Hypothalamus (tissue), 51 donors: ENCODE measurements at places on chromosomes 7 and 10.

GRCh38 chr7:21383227-21384220 is 44.4 kb upstream of the SP4 start:
- DNase-seq = no peak

GRCh38 chr7:105892387-105892786 is 16.0 kb upstream of the ATXN7L1 start:
- no peak for DNase-seq

GRCh38 chr10:79054203-79055099 is 14.3 kb upstream of the ZMIZ1 start:
- DNase-seq = no peak

DNA sequence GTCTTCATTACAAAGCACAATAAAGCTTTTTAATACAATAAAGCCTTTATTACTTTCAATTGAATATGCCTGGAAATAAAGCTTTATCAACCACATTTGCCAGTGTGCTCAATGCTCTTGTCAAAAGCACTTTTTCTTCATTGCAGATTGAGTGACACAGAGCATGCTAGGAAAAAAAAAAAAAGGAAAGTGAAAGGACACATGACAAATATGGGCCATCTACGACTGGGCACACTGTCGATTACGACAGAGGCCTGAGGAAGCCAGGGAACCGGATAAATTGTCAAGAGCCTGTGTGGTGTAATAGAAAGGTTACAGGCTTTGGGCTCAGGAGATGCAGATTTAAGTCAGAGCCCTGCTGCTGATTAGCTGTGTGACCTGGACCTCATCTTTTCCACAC is 84.8 kb upstream of the LRGUK start:
- no peak for DNase-seq

- DNase-seq = no peak
These were observed 108.6 kb downstream of the SRI start for GRCh38 chr7:88111140-88111743.

- no peak for DNase-seq
These were observed 219.7 kb downstream of the EBF3 start for GRCh38 chr10:129744134-129745111.

- no peak for DNase-seq
These were observed 84.2 kb downstream of the SEMA3A start for GRCh38 chr7:84110400-84110799.

DNA sequence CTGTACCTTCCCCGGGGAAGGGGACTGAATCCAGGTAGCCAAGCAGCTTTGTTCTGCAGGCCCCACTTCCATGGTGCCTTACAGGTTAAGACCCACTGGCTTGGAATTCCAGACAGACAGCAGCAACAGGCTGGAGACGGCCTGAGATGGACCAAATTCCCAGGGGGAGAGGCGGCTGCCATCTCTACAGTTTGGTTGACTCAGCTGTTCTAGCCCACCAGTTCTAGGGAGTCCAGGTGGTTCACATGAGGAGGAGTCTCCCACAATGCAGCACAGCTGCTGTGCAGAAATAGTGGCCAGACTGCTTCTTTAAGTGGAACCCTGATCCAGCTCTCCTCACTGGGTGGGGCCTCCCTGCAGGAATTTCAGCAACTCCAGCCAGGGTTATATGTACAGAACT is 74.1 kb downstream of the C10orf67 start:
- no peak for DNase-seq

DNA sequence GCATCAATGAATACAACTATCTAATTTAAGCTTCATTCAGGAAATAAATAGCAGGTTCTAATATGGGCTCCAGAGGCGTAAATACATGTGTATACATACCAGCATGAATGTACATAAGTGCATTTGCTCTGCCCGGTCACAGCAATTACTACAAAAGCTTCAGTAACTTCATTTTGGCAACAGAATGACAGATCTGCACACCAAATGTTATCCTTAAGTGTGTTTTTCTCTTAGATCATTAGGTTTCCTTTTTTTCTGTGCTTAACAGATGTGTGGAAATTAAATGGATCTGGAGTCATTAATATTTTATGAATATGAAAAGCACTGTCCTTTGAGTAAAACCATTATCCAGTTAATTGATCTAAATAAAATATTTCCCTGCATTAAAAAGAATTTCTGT is 159.0 kb upstream of the MEOX2 start:
- no peak for DNase-seq

DNA sequence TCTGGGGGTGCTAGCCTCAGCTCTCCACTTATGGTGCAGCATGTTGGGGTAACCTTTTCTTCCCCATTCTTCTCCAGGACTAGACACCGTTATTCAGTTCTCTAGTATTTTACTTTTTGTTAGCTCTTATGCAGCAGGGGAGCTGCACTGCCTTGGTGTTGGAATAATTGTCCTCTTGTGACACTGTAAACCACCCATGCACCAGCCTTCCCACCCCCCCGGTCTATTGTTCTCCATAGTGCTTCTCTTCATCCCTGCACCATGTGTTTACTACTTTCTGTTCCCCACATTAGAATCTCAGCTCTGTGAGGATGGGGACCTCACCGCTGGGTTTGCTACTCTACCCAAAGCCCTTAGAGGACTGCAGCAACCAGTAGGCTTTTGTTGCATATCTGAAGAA is 230.7 kb downstream of the RPS24 start:
- peak; percentile 20 for DNase-seq

DNA sequence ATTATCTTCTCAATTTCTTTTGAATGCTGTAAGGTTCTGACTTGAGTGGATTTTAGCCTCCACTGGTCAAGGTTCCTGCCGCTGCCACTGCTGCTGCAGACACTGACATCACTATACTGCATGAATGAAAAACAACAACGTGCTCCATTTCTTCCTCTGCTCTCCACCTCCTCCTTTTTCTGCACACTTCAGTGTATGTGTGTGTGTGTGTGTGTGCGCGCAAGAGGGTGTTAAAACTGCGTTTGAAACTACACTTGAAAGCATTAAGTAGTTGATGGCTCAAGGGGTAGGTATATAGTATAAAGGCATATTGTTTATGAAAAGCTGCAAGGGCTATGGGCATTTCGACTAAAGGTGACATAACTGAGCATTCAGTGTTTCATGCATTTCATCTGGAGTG is 3.5 kb downstream of the GLCCI1 start:
- no peak for DNase-seq

GRCh38 chr10:4279655-4280054 is 494.6 kb upstream of the KLF6 start:
- DNase-seq = no peak

GRCh38 chr7:94335586-94335985 is 59.1 kb upstream of the COL1A2 start:
- no peak for DNase-seq

DNA sequence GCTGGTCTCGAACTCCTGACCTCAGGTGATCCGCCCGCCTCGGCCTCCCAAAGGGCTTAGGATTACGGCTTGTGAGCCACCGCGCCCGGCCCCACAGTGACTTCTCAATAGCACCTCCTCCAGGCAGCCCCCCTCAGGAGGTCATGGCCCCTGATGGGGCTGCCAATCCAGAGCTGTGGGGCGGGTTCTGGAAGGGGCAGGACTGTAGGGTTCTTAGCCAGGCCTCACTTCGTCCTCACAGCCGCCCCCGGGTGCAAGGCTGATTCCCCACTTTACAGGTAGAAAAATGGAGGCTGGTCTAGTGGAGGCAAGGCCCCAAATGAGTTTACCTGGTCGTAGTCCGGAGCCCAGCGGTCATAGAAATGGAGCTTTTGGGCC is 638 bp downstream of the METTL27 start:
- DNase-seq = no peak

DNA sequence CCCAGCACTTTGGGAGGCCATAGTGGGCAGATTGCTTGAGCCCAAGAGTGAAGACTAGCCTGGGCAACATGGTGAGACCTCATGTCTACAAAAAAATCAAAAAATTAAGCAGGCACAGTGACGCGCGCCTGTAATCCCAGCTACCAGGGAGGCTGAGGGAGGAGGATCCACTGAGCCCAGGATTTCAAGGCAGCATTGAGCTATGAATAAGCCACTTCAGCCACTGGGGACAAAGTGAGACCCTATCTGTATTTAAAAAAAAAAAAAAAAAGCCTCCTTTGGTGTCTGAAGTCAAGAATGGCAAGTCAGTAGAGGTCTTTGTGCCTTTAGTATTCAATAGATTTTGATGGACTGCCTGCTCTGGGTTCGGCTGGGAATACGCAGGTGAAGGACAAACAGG is 85.7 kb downstream of the RALA start:
- no peak for DNase-seq

DNA sequence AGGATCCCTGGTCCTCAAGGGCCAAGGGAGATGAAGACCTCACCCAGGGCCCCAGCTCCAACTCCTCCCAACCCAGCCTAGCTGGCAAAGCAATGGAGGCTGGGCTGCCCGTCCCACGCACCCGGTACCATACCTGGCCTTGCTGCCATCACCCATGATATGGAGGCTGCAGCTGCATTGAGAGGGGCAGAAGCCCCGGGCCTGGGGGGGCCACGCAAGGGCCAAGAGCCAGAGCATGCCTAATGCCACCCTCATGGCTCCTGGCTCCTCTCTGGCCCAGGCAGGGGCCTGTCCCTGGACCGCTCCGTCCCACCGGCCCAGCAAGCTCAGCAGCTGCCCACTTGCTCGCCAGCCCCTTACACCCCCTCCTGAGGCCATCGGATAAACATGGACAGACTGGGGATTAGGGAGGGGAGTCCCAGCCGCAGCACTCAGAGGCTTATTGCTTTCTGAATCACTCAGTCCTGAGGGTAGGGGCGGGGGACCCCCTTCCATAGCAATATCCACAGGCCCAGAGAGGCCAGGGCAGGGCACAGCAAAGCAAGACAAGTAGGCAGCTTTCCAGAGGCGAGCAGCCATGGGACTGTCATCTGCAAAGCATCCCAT is at the start of gene LRIT1:
TSS of gene LRIT1 (minus strand) at position 362 of the 606 bp plus-strand sequence. CDS start at position 255, 107 bp downstream.
- no peak for DNase-seq
